ENCODE measurements at places on chromosomes 3 and 15.

DNA sequence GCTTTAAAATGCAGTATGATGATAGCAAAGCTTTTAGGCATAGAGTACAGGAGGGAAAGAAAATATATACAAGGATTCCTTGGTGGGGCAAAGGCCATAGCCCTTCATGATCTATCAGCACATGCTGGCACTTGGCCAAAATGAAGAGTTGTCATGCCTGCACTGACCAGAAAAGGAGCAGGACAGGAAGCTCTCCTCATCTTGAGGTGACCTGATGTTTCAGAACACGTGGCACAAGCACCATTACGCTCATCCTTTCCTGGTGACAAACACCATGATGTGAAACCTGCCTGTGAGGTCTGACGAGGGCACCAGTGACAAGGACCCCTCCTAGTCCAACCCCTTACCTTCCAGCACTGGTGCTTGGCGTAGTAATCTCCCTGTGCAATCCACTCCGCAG lies 77.9 kb upstream of the DCLK3 start:
- no peak for DNase-seq

DNA sequence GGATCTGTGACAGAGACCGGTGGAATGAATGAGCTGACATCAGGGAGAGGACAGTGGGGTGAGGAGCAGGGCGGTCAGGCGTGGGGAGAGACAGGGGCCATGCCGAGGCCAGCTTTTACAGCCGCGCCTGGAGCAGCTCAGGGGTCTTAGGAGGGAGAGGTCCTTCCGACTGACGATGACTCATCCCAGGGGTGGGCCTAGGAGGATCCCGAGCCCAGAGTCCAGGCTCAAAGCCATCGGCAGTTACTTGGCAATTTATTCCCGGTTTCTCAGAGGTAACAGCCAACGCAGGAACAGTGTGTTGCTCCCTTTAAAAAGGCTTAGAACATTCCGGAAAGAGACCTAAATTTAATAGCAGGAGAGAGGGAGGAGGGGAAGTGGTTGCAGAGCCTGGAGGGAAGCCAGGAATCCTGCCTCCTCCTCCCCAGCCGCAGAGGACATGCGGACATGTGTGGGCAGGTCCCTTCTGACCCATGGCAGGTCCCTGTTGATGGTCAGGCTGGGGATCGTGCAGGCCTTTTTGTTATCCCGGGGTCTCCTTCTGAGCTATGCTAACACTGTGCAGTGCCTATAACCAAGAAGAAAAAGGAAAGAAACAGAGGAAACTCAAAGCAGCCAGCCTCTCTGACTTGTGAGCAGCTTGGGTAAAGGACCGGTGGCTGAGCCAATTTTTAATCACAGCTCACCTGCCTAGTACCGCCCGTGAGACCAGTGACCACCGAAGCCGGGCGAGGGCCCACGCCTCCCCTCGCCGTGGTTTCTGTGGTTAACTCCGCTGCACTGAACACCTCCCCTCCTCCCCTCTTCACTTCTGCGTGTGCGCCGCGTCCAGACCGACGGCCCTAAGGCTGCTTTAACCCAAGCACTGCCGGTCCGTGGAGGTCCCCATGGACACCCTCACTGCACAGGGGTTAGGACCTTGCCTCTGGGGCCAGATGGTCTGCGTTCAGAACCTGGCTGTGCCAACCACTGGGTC lies 392.4 kb upstream of the PROK2 start:
- peak; percentile 50 for DNase-seq

GRCh38 chr15:27797765-27798164 lies 301.4 kb downstream of the OCA2 start:
- no peak for DNase-seq

- no peak for DNase-seq
Measured at GRCh38 chr3:14194865-14195264, 16.2 kb downstream of the LSM3 start.

DNA sequence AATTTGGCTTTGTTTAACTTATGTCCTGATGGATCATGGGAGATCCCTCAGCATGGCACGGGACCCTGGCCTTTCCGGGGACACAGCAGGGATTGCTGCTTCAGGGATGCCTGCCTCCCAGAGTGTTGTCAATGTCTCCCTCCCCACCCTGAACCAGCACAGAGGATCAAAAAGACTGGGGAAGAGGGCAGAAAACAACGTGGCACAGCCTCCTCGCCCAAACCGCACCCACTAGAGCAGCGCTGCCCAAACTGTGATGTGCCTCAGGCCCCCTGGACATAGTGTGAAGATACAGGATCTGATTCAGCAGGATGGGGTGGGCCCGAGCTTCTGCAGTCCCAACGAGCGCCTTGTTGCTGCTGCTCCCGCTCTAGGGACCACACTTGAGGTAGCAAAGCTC lies 34.5 kb downstream of the SLC6A20 start:
- DNase-seq = no peak

DNA sequence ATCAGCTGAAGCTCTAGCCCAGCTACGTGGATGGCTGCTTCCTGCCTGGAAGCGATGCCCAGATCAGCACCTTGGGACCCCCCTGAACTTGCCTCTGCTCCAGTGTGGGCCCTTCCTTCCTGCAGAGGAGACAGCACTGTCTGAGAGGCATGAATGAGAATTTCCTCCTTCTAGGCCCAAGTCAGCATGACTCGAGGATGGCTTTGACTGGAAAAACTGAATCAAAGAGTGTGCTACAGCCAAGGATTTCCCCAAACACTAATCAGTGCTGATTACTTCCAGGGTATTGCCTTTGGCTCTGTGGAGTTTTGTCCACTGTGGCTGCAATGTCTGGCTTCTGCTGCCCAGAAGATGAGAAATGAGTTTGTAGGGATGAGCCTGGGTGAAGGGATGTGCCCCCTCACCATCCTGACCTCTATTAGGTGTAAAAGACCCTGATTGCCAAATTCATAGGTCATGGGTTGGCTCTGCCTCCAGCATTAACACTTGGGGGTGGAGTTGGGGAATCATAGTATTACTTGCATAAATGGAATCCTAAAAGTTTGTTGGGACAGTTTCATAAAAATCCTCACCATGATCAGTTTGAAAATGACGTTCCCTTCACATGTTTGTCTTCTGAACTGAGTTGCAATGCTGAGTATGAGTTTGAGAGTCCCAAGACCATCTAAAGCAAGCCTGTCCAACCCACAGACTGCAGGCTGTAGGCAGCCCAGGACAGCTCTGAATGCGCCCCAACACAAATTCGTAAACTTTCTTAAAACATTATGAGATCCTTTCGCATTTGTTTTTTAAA lies 36.7 kb downstream of the FLNB start:
- no peak for DNase-seq

GRCh38 chr15:50150851-50151250 lies 31.1 kb upstream of the SLC27A2 start:
- no peak for DNase-seq

- no peak for DNase-seq
Measured at GRCh38 chr3:175005881-175006280, 146.7 kb downstream of the NAALADL2 start.

GRCh38 chr15:75076277-75076676 lies 52.9 kb downstream of the PPCDC start:
- DNase-seq = no peak

- peak; percentile 39 for DNase-seq
Measured at GRCh38 chr3:158091531-158091930, 14.7 kb downstream of the SHOX2 start.

DNA sequence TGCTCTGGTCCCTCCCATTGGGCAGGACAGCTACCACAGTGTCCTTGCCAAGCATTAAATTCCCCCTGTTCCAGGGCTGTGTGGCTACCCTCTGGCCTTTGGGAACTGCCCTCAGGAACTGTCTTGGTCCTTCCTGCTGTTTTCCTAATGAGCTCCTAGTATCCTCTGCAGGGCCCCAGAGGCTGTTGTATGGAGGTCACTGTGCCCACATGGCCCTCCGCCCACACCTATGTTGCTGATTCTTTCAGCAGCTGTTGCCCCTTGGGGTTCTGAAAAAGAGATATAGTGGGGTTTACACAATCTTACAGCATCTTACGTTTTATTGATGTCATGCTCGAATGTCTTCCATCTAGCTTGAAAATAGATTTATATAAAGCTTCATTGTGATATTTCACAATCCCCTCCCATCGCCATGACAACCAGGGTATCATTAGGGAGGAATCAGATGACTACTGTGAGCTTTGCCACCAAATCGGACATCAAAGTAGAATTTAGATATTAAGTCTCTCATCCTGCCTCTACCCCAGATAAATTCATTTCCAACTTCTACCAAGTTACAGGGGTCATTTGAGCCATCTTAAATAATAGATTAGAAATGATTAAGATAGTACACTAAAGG lies 97.1 kb upstream of the NR2E3 start:
- DNase-seq = no peak

- DNase-seq = no peak
Measured at GRCh38 chr3:76942101-76942500, 97.8 kb upstream of the ROBO2 start.

- DNase-seq = no peak
Measured at GRCh38 chr15:68149059-68149458, 56.1 kb downstream of the CALML4 start.
